ENCODE measurements at places on chromosomes 2 and 18. TPM values are rescaled to one million over a fixed set of nuclear protein-coding genes. Genes with fewer than 3 reads are reported as not detected.

The SLC8A1 gene
- 1.9 TPM for polyA plus RNA-seq

The RFTN2 gene
- polyA plus RNA-seq = 0.90 TPM

The LOXHD1 gene
- polyA plus RNA-seq = 0.09 TPM

The LINC00305 gene
- not detected for polyA plus RNA-seq

The CRYBA2 gene
- polyA plus RNA-seq = 12.9 TPM

The KRCC1 gene
- polyA plus RNA-seq = 11.8 TPM

The TWIST2 gene
- 99.9 TPM for polyA plus RNA-seq

The ID2 gene
- 60.5 TPM for polyA plus RNA-seq

The SCN7A gene
- 0.80 TPM for polyA plus RNA-seq

The TBR1 gene
- 0.01 TPM for polyA plus RNA-seq

The ZNF521 gene
- polyA plus RNA-seq = 12.4 TPM

The FHOD3 gene
- 0.89 TPM for polyA plus RNA-seq

The PRR30 gene
- polyA plus RNA-seq = not detected

The CAPN13 gene
- polyA plus RNA-seq = 2.1 TPM

The MC5R gene
- polyA plus RNA-seq = not detected

The C2orf72 gene
- 5.1 TPM for polyA plus RNA-seq

The CIDEA gene
- polyA plus RNA-seq = 27.2 TPM

The AAK1 gene
- 13.3 TPM for polyA plus RNA-seq
